ENCODE measurements at places on chromosomes 5 and 9. TPM values are rescaled to one million over a fixed set of nuclear protein-coding genes. Genes with fewer than 3 reads are reported as not detected.

Gene GALNT12
- 23.6 TPM for total RNA-seq

Gene DRD1
- not detected for total RNA-seq

Gene TRPM6
- total RNA-seq = 0.47 TPM

DNA sequence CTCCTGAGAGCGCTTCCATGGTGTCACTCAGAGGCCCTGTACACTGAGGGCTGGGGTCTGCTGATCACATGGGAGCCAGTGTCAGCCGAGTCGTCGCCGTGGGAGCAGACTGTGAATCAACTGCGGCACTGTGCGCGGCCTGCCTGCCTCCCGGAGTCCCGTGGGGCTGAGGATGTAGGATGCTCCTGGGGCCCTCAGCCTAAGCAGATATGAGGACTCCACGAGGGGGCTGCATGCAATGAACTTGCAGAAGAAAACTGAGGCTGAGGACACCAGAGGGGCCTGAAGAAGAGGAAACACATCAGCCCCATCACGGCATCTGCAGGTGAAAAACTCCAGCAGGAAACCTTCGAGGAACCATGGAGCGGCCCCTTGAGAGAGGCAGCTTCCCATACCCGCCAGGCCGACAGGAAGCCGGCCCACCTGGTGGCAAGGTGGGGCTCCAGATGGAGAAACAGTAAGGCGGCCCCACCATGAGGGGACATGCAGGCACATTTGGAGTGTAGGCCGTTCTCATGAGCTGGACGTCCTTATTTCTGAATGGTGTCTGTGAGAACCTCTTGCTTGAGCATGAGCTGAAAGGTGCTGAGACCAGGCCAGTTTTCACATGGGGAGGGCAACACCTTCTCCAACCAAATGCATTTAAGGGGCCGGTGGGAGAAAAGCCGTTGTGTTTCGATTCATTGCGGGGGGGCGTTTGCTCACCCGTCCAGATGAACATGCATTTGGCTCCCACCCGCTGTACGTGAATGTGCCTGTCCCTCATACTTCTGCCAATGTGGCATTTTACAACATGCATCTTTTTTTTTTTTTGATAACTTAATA is 35.2 kb upstream of the ADAMTS2 start:
- DNase-seq = no peak

DNA sequence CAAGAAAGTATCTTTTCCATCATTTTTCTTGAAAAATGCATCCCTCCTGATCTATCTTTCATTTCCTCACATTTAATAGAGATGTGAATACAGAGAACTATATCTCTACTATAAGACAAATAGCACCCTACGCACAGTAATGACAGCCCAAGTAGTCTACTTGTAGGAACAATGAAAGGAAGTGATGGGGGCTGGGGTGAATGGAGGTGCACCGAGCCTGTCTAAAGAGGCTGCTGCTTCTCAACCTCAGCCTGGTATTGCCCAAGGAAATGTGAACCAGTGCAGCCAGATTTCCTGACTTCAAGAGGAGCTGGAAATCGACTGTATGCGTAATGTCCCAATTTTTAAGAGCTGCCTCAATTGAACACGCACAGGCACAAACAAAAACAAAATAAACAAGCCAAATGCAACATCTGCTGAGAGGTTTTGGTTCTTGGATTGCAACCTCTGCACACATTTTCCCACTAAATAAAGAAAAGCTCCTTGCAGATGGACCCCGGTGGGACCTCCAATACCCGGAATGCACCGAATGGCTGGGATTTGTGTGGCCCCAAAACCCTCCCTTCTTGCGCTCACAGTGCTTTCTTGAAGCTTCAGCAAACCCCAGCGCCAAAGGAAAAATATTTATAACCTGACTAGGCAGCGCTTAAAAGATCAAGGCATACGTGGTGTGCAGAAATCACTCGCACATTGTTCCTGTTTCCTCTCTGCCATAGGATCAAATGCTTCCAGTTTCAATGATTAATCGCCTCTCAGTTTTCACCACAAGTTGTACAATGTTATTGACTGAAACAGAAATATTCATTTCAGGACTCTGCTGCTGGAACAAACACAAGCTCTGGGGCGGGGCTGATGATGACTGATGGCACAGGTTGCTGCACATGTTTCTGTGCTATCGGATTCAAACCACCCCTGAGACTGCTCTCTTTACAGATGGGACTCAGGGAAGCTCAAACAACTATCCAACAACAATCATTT is 68.3 kb downstream of the KCNIP1 start:
- DNase-seq = no peak

- DNase-seq = no peak
Measured at GRCh38 chr5:142736247-142736632, 33.9 kb upstream of the ARHGAP26 start.

DNA sequence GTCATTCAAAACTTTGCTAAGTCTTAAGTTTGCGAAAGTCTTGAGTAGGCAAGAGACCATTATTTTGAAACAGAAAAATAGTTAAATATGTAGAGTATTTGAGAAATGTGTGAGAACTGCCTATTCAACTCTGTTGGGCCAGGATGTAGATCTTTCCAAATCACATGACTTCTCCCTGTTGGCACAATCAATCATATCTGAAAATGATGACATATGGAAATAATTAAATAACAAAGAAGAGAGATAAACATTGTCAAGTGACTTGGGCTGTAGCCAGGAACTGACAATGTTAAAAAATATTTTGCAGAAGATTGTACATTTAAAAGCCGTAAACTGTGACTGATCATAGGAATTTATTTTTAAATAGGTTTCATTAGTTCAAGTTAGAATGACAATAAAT is 104.6 kb upstream of the IL6ST start:
- DNase-seq = no peak

- no peak for DNase-seq
Measured at GRCh38 chr5:8418049-8418426, 549.1 kb downstream of the MTRR start.

DNA sequence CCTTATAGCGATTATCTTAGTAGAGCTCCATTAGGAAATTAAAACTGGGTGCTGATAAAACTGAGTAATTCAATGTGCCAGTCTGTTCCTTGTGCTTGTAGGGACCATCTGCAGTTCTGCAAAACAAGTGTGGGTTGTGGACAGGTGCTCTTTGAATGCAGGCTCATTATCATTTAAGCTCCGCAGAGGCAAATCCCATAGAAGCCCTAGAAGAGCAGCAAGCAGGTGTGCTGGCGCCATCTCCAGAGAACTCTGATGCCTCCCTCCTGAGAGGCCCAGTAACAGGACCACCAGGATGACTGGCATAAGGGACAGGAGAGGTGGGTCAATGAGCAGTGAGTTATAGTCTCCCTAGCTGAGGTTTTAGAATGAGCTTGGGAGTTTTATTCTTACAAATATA is 1342.4 kb upstream of the DMAC1 start:
- peak; percentile 61 for DNase-seq

Data from GM23338 (cell line).